ENCODE measurements at places on chromosomes 4 and X. TPM values are rescaled to one million over a fixed set of nuclear protein-coding genes. Genes with fewer than 3 reads are reported as not detected.
A peak's percentile ranks its signal among the peaks of the same experiment; 100 is the strongest.

The GYG2 gene
- 0.38 TPM for polyA plus RNA-seq

The GAGE12G gene
- not detected for polyA plus RNA-seq

DNA sequence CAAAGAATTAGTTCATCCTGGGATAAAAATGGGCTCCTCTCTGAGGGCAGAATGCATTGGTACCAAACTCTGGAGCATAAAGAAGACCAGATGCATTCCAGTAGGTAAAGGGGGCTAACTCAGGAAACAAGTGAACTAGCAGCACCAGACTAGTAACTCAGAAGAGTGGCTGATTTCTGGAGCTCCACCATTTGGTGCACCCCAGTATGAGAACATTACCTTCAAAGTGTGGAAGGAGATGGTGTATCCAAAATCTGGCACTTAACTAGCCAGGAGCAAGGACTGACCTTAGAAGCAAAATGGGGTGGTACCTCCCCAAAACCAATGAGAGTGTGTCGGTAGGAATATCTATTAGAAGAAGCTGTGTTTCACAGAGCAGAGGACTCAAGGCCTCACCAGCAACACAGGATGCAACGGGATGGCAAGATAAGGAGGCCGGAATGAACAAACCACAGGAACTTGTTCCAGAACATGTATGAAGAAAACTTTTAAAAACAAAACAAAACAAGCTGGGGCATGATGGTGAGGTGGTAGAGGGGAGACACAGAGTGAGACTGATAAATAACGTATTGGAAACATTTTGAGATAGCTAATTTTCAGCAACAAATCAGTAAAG lies 142.3 kb downstream of the INPP4B start:
- H3K27ac ChIP-seq: no peak overlapping the region
- no peaks in the 10 kb centered on the region for H3K27me3 ChIP-seq
- H3K4me3 ChIP-seq: no peak overlapping the region
- no peaks in the 10 kb centered on the region for H3K4me1 ChIP-seq
- no peak for DNase-seq

The CT55 gene
- polyA plus RNA-seq: not detected

DNA sequence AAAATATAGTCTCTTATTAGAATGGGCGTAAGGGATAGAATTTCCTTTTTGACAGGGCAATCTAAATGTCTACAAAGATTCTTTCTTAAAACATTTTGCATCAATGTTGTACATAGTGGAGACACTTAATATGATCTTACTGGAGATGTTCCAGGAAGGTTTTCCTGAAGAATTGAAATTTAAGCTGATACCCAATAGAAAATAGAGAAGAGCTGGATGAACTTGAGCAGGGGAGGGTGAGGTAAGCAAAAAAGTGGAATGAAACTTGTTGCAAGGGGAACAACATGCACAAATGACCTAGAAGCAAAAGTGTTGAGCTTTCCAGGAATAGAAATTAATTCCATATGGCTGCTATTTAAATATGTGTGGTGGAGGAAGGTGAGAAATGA lies 19.7 kb downstream of the SLAIN2 start:
- no peak for DNase-seq
- no peaks in the 10 kb centered on the region for H3K36me3 ChIP-seq
- H3K27me3 ChIP-seq: no peaks in the 10 kb centered on the region
- H3K4me3 ChIP-seq: no peak overlapping the region
- H3K4me1 ChIP-seq: peaks cover 35% of the 10 kb centered on the region

The PFKFB1 gene
- polyA plus RNA-seq: 0.19 TPM

- no peak overlapping the region for H3K4me3 ChIP-seq
- no peak overlapping the region for H3K27ac ChIP-seq
- no peak for DNase-seq
- no peaks in the 10 kb centered on the region for H3K27me3 ChIP-seq
These were observed 21.7 kb downstream of the KIAA0232 start for GRCh38 chr4:6804082-6804752.

DNA sequence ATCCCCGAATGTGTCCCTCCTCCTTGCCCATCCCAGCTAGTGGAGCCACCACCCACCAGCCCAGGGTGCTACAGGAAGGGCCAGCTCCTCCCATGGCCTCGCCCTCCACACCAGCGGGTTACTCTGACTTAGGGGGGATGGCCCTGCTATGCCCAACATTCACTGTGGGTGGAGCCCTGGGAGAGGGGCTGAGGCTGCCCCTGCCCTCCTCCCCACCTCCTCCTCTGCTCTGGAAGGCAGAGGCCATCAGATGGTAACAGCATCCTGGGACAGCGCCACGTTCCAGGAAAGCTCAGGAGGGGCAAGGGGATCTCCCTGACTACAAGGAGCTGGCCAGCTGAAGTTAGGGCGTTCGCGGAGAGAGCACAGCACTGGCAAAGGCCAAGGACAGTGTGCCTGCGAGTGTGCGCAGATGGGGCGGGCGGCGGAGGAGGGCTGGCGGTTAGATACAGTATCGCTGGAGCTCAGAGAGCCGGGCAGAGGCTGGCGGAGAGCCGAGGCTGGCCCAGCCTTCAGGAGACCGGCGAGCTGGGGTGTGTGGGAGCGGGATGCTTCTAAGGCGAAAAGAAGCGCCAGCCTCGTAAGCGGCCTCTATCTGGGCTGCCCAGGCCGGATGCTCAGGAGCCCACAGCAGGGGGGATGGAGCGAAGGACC lies 1.5 kb downstream of the JAKMIP1 start:
- no peak overlapping the region for H3K27ac ChIP-seq
- peaks cover 6% of the 10 kb centered on the region for H3K4me1 ChIP-seq
- H3K36me3 ChIP-seq: no peaks in the 10 kb centered on the region
- H3K27me3 ChIP-seq: peaks cover 44% of the 10 kb centered on the region
- H3K4me3 ChIP-seq: peak overlapping the region; percentile 66
- DNase-seq: no peak
